Stimulated activated naive CD4-positive, alpha-beta T cell treated with Interleukin-2 at 50 U/mL for 16 hours (primary cell): ENCODE measurements at places on chromosomes 3 and 15.

GRCh38 chr3:131125684-131126083 lies 99.0 kb downstream of the NEK11 start:
- DNase-seq, result no peak

- no peak for DNase-seq
Observed at GRCh38 chr3:10748040-10748439, 68.0 kb upstream of the SLC6A11 start.

DNA sequence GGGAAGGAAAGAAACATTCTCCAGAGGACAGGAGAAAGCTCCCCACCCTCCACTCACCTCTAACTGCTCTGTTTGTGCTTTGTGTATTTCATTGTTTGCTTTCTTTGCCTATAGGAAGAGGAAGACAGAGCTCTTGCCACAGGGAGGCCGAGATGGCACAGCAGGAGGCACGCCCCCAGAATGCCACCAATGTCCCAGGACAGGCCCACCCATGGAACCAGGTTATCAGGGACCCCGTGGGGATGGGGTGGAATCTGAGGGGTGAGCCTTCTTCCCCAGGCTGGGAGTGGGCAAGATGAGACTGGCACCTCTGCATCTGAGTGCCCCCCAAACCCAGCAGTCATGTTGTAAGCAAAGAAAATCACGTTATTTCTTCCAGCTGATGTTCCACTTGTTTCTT lies 155.8 kb downstream of the TBC1D2B start:
- no peak for DNase-seq

DNA sequence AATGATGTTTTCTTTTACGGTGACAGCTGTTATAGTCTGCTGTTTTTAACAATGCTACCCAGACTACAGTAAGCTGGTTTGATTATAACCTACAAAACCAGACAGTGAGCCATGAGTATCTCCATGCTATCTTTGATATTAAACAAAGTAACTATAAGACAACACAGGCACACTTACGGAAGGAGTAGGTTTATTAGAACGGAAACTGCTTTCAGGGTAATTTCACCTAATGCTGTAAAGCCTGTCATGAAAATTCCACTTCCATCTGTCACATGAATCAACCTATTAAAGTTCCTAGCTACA lies 33.0 kb downstream of the VPS13C start:
- DNase-seq, result no peak

DNA sequence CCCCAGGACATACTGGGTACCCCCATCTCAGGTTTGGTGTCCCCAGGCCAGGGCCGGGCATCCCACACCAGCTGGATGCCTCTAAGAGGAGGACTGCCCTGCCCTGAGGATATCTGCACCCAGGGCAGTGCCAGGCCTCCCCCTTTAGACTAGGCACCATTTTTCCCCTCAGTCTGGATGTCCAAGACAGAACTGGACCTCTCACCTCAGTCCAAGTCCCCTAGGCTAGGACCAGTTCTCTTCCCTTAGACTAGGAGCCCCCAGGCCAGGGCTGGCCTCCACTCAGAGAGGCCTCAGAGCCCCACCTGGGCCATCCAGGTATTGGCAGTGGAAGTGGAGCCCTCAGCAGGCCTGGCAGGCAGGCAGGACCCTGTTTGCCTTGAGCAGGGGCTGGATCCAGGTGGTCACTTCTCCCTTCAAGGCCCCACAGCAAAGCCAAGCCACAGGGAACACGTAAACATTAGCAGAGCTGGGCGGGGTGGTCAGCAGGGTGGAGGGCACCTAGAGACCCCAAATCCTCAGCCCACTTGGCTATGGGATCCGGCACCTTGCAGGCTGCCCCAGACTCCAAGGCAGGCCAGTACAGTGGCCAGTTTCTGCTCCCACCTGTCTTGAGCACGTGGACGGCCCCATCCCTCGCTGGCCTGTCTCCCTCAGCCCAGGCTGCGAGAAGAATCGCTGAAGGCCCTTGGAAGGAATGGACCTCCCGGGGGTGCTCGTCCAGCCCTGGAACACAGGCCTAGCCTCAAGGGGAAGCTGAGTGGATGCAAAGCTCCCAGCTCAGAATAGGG lies 28.3 kb downstream of the PTH1R start:
- DNase-seq, result no peak
